NCI-H524 (cell line): ENCODE measurements at places on chromosomes 5 and 9.
A peak's percentile ranks its signal among the peaks of the same experiment; 100 is the strongest.

DNA sequence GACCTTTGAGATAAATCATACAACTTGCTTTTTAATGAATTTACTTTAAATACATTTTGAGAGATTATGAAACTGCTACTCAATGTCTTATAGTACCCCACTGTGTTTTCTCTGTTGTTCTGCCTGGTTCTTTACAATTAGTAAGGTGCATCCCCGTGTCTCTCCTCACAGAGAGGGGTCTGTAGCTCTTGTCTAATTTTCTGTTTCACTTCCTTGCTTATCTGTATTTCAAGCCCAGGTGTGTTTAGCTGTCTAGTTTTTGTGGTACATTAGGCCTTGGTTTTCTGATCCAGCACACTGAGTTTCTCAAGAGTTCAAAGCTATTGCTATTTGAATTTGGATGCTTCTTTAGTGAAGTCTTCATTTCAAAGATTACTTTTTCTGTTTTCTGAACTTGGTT, 105.1 kb downstream of the MAST4 start:
- DNase-seq = no peak

- peak; percentile 78 for DNase-seq
Measured at GRCh38 chr9:91837981-91838731, 111.9 kb downstream of the ROR2 start.

DNA sequence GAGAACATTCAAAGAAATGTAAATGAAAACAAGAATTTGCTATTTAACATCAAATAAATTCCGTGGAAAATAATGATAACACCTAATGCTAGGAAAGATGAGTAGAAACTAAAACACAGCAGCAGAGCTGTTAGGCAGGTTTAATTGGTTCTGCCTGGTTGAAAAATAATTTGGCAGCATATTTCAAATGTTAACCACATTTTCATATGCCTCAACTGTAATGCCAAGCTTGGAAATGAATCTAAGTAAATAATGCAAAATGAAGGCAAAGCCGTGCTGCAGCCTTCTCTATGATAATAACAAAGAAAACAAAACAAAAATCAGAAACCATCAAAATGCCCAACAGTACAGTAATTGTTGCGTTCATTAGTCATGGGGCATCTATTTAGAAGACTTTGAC, 79.9 kb upstream of the MSX2 start:
- DNase-seq = no peak

DNA sequence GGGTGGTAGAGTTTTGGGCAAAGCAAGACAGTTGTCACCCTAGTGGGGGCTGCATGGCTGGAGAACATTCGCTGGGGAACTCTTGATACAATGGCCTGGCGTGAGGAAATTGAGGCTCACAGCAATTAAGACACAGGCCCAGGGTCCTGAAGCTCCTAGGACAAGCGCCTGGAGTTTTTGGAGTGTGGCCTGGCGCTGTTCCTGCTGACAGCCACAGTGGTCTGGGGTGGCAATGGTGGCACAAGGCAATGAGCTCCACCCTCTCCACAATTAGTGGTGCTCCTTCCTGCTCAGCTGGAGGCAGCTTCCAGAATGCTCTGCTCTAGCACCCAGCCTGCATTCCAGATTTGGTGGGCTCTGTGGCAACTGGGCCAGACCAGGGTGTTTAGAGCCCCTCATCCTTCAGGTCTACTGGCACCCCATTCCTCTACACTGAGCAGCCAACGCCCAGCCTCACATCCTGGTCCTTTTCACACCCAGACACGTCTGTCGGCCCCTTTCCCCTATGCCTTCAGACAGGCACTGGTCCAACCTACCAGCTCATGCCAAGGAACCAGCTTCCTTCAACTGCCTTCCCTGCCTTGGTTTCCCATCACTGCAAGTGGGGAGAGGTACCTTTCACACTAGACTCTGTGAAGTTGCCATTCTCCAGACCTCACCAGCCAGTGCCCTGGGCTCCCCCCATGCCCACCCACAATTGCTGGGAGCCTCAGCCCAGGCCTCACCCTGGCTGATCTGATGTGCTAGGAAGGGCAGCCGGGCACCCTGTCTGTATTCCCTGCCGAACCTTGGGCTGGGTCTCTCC, 138.1 kb upstream of the COL5A1 start:
- DNase-seq = no peak

DNA sequence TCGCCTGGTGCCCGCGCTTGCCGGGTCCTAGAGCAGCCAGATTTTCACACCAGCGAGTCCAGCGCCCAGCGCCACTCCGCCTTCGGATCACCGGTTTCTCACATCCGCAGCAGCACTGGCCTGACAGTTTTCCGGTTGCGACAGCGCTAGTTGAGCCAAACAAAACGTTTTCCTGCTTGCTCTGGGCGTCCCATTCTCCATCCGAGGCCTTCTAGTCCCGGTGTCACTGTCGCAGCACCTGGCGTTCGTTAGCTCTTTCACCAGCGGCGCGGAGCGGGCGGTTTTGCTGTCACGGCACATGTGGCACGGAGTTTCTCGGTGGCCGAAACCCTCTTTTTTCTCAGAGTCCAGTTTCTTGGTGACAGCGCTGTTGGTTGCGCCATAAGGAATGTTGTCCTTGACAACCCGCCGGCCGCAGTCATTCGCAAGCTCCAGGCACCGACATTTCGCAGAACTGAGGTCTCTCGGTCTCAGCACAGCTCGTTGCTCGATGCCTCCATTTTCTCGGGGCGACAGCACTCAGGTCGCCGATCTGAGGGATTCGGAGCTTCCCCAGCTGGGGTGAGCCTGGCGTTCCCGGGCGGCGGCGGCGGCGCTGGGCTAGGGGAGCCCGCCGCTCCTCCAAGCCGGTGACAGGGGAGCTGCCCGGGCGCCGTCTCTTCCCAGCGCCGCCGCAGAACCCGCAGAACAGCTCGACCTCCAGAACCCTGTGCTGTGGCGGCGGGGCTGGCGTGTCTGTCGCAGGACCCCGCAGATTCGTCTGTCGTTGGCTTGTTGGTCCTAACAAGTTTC, 47.8 kb downstream of the ANXA2R start:
- peak; percentile 45 for DNase-seq

DNA sequence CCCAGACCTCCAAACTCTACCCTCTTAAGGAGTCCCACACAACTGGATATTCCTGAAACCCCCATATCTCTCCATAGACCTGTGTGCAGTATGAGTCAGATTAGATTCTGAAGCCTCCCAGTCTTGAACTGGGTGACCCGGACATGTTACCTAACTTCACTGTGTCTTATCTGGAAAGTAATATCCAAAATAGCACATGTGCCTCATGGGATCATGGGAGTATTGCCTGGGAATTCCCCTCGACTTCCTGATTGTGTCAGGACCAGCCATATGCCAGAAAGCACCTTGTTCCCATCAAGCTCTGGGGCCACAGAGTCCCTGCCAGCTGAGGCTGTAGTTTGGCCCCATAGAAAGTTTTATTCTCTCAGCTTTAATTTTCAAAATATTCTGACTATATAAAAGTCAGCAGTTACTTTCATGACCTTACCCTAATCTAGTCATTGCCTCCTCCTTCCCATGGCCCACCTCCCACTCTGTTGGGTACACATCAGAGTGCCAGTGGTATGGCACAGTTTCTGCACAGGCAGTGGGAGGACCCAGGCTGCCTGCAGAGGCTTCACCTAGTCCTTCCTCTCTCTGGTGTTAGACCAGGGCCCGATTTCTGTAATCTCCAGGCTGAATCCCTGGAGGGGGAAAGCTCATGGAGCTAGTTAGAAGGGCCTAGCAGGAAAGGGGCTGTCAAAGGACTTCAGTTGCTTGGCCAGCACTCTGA, 19.5 kb upstream of the B4GALT1 start:
- DNase-seq = no peak

- no peak for DNase-seq
Measured at GRCh38 chr9:21428235-21428634, 12.0 kb upstream of the IFNA1 start.

GRCh38 chr9:113511047-113511521, 47.6 kb downstream of the RGS3 start:
- no peak for DNase-seq

- peak; percentile 80 for DNase-seq
Measured at GRCh38 chr9:15156241-15156640, 150.8 kb downstream of the TTC39B start.

DNA sequence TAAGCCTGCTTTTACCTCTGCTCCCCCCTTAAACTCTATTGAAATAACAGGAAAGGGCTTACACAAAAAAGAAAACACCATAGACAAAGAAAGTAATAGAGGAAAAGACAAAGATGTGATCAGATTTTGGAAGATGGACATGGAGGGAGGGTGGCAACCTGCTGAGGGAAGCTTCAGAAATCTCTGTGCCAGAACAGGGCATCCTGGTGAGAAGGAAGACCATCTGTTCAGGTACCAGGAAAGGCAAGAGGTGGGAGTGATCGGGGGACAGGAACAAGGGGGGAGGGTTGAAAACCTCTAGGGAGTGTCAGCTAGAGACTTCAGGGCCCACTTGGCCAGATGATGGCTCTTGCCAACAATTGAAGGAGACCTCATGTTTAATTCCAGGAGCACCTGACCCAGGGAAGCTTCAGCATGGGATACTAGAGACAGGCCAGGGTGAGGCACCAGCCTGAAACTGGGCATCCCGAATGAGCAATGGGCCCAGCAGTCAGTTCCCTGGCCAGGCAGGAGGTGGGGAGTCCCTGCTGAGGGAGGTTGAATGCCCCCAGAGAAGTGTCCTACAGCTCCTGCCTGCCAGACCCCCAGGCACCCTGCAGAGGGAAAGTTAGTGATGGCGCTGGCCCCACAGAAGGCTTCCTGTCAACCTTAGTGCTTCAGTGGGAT, 8.2 kb downstream of the SQSTM1 start:
- peak; percentile 23 for DNase-seq

DNA sequence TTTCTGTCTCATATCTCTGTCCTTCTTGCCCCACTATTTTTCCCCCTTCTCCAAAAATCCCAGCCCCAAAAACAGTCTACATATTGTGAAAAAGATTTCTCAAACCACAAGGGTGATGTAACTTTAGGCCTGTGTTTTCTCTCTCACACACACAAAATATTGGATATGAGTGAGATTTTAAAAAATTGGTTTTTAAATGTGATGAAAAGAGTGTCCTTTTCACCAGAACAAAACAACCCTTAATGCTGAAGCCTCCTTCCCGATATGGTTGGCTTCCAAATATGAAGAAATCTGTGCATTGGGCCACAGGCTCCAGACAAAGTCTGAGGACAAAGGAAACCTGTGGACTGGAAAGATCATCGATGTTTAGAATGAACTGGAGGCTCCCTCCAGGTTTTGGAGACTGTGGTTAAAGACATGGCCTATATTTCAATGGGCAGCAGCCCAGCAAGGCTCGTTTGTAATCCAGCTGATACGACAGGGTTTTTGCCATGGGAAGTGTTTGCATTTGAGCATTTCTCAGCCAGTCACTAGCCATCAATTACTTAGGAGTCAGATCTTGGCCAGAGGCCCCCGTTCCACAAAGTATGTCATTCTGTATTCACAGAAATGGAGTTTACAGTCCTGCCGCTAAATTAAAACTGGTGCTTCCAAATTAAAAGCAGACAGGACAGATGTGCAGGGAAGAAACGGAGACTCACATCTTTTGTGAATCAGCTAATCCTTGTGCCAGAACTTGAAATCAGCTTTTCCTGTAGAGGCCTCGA, 546.3 kb downstream of the EBF1 start:
- peak; percentile 31 for DNase-seq

DNA sequence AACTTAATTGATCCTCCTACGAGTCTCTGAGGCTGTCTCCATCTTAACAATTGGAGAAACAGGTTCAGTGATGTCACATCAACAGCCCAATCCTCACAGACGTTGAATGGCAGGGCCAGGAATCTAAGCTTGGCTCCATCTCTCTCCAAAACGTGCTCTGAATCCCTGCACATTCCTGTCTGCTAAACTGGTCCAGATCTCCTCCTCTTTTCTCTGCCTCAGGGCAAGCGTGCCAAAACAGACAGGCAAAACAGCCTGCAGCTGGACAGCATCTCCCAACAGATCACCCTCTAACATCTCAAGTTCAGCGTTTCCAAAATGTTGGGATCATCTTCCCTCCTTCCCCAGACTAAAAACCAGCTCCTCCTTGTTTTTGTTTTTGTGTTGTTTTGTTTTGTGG, 6.6 kb downstream of the FBP1 start:
- no peak for DNase-seq

DNA sequence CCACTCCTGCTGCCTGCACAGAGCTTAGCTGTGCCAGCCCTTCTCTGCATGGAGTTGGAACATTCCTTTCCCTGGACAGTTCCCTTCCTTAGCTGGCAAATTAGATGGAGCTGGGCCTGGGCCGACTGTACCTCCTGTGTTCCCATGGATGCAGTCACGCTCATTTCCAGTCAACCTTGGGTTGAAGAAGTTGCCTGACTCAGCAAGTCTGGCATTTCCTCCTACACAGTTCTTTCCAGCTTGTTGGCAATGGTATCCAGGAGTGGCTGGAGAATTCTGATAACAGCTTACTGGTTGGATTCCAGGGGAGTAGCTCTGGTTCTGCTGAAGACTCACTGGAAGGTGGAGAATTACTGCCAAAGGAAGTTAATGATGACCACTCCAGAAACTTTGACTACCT, 9.2 kb upstream of the TAF1L start:
- DNase-seq = no peak

DNA sequence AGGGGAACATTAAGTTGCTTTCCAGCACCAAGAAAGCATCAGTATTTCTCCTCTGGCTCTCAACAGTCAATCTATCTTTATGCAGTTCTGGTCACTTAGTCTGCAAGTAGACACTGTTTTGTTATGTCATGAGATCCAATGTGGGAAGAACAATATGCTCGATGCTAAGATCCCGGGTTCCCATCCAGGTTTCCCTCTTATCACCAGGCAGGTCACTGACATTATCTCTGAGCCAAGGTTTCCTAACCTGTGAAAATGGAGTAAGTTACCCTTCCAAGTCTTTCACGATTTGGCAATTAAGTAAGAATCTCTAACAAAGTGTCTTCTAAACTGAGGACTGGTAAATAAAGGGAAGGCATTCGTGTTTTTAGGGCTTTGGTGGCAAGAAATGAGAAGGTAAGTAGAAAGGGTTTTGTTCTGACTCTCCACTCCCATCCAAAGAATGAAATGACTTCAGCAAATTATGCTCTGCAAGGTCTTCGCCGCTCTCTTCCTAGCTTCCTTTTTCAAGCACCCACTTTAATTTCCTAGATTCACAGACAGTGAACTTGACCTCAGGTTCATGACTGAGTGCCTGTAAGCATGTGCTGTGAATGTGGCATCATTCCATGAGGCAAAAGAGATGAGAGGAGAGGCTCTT, 86.4 kb downstream of the DCP2 start:
- DNase-seq = no peak

GRCh38 chr9:112125951-112126388, 49.1 kb downstream of the SUSD1 start:
- DNase-seq = no peak

- peak; percentile 50 for DNase-seq
Measured at GRCh38 chr5:82174128-82174918, 103.8 kb downstream of the RPS23 start.

DNA sequence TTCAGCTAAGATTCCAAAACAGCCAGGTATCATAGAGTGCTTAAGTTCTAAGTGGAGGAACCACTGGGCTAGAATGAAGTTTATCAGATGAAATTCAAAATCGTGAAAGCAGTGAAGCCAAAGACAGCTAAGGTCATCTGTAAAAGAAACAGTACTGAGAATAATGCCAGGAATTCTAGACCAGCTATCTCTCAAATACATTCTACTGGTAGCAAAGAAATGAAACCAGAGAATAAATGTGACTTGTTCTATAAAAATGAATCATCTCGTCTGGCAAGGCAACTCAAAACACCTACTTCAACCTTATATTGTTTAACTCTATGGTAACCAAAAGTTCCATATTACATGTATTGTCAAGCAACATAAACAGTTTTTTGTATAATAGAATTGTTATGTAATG, 51.3 kb upstream of the RGMB start:
- no peak for DNase-seq

- no peak for DNase-seq
Measured at GRCh38 chr9:113888336-113888735, 12.2 kb downstream of the ZNF618 start.

- no peak for DNase-seq
Measured at GRCh38 chr9:110520120-110520701, 59.3 kb downstream of the SVEP1 start.
